ENCODE measurements at places on chromosomes 7 and 10.

DNA sequence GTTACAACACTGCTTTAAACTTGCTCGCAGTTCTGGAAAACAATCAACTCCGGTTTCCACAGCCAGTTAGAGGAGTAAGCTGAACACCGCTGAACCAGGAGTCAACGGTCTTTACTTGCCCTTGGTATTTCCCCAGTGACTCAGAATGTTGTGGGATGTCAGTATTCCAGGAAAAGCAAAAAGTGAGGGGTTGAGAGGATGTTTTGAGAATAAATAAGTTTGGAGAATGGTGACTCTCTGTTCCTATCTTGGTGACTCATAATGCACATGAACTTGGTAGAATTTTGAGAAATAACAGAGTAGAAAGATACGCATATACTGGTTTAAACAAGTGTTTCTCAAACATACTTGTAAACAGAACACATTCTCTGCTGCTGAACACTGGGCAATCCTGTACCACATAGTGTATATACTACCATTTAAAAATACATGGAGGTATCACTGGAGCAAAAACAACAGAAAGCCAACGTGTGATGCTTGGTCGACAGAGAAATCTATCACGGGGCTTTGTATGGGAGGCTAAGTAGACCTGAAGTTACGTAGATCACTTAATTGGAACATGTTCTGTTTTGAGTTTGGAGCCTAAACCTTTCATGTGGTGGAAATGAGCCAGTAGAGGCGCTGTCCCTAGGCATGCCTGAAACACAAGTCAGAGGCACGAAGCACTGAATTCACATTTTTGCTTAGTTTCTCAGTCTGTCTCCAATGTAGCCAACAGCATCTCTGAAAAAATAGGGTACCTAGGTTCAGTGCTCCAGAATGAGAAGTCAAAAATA is 534.3 kb downstream of the PARD3 start:
- no peak for DNase-seq

GRCh38 chr10:34275626-34276130 is 539.4 kb downstream of the PARD3 start:
- no peak for DNase-seq

GRCh38 chr7:121344093-121344492 is 15.3 kb downstream of the WNT16 start:
- DNase-seq = no peak

GRCh38 chr7:150556521-150557138 is 10.6 kb upstream of the GIMAP4 start:
- DNase-seq = no peak

DNA sequence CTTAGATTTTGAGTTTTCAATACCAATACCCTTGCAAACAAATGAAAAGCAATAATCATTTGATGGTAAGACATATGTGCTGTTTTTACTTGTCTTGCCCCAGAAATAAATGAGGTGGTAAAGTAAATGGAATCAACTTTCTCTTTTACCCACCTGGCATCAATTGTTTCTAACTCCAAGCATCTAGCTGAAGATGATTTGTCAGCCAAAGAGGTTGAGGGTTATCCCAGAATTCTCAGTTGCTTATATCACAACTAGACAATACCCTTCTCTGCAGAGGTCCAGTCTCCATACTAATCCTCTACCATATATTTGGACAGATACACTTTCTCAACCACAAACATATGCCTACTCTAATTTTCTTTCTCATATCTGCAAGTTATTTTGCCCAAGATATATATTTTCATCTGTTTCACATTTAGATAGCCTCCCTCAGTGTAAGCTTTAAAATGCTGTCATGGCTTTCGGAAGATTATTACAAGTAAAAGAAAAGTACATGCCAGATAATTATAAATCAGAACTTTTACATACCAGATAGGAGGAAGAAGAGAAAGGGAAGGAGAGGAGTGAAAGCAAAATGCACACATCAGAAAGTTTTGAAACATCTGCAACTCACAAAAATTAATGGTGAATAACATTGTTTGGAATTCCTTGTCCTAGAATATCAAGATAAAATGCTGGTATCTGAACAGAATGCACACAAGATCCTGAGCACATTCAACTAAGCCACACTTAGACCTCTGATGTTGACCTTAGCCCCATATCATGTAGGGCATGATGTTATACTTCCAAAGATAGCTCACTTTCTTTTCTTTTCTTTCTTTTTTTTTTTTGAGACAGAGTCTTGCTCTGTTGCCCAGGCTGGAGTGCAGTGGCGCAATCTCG is 146.6 kb downstream of the REEP3 start:
- no peak for DNase-seq

GRCh38 chr10:5506751-5507648 is 7.6 kb upstream of the CALML5 start:
- DNase-seq = no peak

DNA sequence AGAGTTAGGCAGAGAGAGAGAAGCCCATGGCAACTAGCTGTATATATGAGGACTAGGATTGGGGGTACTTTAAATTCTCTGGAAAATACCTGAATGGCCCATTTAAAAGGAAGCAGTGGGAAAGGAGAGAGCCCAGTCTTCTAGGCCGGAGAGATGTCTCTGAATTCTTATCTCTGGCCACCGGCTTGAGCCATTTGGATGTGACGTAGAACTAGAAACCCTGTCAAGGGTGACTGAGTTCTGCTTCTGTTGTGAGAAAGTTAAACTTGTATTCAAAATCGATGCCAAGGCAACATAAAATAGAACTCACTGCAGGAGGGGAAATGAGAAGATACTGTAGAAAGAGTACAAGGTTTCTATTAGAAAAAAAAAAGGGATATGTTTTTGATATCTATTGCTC is 6.3 kb upstream of the GSTK1 start:
- no peak for DNase-seq

DNA sequence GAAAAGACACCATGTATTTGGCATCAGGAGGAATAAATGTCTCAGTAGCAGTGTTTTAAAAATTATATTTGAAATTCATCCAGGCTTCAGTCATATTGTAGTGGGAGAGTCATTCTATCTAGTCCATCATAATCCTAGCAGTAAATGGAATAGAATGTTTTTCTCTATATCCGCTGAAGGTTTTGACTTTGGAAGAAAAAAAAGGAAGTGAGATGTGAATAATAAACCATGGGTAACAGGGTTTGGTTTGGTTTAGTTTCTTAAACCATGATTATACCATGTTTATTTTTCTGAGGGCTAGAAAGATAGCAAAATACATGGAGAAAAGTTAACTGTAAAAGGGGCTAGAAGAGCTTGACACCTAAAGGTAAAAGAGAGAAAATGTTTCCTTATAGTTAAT is 16.4 kb upstream of the BPGM start:
- no peak for DNase-seq

DNA sequence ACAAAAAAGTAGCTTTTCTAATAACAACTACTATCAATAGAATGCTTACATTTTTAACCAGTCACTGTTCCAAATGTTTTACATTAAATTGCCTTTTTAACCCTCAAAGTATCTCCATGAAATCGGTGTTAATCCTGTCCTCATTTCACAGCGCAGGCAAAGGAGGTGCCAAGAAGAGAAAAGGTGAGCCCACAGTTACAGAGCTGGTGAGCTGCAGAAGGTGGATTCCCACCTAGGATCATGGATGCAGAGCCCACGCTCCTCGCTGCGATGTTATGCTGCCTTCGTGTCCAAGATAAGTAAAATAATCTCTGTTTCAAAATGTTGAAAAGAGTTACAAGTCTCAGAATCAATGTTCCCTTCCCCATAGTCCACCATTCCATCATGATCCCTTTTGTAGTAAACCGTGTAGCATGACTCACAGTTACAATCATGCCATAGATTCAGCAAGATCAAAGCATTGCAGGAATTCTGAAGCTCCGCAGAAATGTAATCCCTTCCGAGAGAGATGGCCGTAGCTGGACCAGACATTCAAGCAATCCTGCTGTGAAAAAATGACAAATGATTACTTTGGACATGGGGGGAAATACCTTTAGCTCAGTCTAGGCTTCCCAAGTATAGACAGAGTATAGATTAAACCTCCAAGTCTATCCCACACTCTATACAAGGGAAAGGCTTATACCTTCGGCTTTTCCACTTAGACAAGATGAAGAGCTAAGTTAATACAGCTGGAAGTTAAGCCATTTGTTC is 394.7 kb upstream of the AKR1E2 start:
- no peak for DNase-seq

GRCh38 chr7:7581531-7582179 is 15.0 kb downstream of the MIOS start:
- DNase-seq = peak; percentile 54

DNA sequence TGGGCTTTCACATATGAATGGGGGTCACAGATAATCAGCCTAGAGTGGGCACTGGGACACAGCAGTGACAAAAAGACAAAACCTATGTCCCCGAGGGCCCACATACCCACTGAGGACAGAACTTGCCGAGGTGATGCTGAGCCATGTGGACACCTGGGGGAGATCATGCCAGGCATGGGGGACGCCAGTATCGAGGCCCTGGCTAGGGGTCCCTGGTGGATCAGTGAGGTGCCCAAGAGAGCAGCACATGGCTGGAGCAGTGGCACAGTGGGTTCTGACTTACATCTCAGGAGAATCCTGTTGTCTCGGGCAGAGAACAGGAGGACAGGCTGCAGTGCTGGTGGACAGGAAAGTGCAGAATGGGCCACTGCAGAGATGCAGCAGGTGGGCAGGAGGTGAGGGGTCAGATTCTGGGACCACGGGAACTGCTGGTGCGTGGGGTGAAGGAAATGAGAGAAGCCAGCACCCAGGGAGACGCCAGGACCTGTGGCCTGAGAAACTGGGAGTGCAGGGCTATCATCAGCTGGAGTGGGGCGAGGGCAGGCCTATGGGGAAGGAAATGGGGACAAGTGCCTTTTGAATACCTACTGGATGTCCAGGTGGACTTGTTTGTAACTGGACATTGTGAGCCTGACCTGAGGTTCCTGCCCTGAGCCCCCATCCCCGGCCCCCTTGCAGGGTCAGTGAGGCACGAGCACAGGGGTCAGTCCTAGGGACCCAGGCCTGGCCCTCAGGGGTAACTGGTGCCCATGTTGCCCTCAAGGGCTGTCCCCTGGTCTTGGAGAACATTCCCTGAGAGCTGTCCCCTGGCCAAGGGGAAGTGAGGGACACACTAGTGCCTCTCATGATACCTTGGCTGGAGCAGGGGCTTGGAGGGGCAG is 91.2 kb upstream of the RET start:
- DNase-seq = no peak

DNA sequence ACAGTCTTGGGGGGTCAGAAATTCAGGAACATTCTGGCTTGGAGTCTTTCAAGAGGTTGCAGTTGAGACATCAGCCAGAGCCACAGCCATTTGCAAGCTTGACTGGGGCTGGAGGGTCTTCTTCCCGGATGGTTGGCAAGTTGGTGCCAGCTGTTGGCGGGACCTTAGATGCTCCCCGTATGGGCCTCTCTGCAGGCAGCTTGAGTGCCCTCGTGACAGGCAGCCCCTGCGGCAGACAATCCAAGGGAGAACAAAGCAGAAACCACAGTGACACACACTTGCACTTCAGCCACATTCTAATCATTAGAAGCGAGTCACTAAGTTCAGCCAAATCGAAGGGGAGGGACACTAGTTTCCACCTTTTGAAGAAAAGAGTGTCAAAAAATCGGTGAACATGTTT is 59.4 kb upstream of the MXI1 start:
- DNase-seq = no peak
